ENCODE measurements at places on chromosomes 1 and 21. TPM values are rescaled to one million over a fixed set of nuclear protein-coding genes. Genes with fewer than 3 reads are reported as not detected.

DNA sequence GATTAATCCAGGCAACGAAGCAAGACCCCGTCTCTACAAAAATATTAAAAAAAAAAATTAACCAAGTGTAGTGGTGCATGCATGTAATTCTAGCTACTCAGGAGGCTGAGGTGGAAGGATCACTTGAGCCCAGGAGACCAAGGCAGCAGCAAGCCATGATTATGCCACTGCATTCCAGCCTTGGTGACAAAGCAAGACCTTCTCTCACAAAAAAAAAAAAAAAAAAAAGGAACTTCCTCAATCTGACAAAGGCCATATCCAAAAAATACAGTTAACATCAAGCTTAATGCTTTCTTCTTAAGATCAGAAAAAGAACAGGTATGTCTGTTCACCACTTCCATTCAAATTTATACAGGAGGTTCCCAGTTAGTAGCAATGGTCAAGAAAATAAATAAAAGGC lies 54.4 kb downstream of the EVI5 start:
- no peaks in the 10 kb centered on the region for H3K27me3 ChIP-seq
- no peak overlapping the region for H3K4me3 ChIP-seq
- no peak for DNase-seq

GRCh38 chr21:34887725-34888568 lies 161.2 kb downstream of the RUNX1 start:
- DNase-seq = peak; percentile 91
- peaks cover 20% of the 10 kb centered on the region for H3K27me3 ChIP-seq
- H3K4me1 ChIP-seq = peaks cover 7% of the 10 kb centered on the region

DNA sequence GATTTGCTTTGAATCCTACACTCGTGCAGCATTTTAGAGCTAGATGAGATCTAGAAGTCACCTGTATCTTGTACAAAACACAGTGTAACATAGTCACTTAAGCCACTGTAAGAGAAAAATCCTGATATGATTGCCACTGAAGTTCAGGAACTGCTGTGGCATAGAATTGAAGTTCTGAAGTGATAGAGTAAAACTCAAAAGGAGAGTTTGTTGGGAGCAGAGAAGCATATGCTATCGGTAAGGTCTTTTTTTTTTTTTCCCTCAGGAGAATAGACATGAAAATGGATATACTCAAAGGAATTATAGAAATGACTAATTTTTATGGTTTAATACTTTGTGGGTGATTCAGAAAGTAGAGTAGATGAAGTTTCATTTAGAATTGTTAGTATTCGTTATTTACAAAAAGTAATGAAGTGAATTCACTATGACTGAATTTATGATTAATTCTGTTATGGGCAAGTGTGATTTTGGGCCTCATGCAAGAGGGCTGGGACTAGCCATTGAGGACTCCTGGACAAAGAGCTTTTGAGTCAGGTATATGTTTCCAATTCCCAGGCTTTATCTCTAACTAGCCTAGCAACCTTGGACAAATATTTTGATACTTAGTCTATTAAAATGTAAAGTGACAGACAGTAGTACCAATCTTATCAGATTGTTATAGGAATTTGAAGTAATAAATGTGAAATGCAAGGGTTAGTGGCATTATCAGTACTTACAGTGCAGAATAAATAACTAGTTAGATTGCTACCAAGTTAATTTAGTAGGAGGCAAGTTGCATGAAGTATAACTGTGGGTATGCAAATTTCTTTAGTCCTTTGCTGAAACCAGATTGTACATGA lies 3.1 kb downstream of the KCTD3 start:
- no peaks in the 10 kb centered on the region for H3K36me3 ChIP-seq
- DNase-seq = no peak
- peak overlapping the region; percentile 4 for H3K4me3 ChIP-seq
- no peaks in the 10 kb centered on the region for H3K27me3 ChIP-seq

GRCh38 chr1:1567891-1568291 lies 6.8 kb downstream of the SSU72 start:
- no peak overlapping the region for H3K27ac ChIP-seq
- no peak overlapping the region for H3K4me3 ChIP-seq
- no peaks in the 10 kb centered on the region for H3K4me1 ChIP-seq
- no peak for DNase-seq
- H3K36me3 ChIP-seq = no peaks in the 10 kb centered on the region
- H3K27me3 ChIP-seq = no peaks in the 10 kb centered on the region

DNA sequence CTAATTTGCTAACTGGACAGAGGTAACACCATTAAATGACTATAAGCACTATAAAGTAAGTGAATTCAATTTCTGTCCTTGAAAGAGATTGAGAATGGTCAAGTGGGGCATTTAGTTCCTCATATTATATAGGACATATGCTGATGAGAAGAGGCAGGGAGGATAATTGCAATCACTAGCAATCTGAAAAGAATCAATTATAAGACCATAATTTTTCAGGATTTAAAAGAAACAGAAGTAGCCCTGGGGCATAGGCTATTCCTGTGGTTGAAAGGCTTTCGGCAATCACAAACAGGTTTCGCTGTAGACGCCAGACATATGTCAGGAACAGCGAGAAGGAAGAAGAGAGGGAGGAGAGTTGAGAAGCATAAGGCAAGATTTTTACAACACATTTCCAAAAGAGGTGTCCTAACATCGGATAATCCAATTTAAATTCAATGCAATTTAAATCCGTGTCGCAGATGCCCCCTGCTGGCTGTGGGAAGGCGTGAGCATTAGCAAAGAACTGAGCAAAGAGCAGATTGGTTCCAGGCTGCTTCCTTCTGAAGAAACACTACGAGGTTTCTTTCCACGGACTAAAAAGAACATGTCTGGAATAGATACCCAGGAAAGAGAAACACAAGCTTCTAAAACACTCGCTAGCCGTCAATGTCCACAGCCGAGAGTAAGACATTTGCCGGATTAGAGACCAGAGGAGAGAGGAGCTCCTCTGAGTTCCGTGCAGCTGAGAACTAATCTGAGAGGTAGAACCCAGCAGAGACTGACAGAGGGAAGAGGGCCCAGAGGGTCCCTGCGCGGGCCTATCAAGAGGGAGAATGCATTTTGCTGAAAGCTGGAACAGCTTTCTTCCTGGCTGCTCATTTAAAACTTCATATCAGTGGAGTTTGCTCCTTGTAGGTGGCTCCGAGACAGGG lies 27.9 kb downstream of the RGS5 start:
- H3K27ac ChIP-seq = no peak overlapping the region
- no peaks in the 10 kb centered on the region for H3K36me3 ChIP-seq
- DNase-seq = peak; percentile 82
- H3K4me3 ChIP-seq = no peak overlapping the region
- no peaks in the 10 kb centered on the region for H3K4me1 ChIP-seq

Gene FLG2
- not detected for polyA plus RNA-seq

DNA sequence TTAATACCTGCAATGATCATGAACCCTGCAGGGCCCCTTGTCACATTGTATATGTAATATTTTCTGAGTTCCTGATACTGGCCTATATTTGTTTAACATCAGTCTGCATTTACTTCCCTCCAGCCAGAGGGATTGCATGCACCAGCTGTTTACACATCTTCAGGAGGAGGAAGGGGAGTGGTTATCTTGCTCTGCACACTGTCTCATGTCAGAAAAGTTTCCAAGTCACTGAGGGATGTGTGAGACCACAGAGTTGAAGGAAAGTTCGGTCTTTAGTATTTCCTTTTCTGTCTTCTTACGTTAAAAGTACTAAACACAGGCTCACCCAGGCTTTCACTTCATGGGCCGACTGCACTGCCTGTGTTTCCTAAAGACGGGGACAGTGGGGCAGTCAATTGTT lies 574.1 kb downstream of the LMO4 start:
- peak overlapping the region; percentile 84 for H3K27ac ChIP-seq
- DNase-seq = peak; percentile 78
- no peaks in the 10 kb centered on the region for H3K36me3 ChIP-seq
- H3K4me1 ChIP-seq = peaks cover 42% of the 10 kb centered on the region
- no peak overlapping the region for H3K4me3 ChIP-seq

Gene C4BPA
- 12.4 TPM for polyA plus RNA-seq

Gene C1QC
- 13.4 TPM for polyA plus RNA-seq

DNA sequence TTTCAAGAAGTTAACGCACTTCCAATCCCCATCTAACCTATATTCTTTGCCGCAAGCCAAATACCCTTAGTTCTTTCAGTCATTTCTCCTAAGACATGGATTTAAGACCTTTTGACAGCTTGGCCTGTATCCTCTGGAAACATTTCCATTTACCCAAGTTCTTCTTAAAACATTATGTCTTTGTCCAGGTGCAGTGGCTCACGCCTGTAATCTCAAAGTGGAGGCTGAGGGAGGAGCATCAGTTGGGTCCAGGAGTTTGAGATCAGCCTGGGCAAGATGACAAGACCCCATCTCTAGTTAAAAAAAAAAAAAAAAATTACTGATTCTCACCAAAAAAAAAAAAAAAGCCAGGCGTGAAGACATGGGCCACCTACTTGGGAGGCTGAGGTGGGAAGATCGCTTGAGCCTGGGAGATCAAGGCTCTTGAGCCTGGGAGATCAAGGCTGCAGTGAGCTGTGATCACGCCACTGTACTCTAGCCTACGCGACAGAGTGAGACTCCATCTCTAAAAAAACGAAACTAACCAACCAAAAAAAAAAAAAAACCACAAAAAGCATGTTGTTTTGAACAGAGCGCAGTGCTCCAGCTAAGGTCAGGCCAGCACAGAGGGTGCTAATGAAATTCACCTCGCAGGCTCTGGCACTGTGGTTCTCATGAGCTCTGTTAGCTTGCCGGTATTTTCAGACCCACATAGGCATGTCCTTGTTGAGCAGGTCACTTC lies 36.0 kb downstream of the NUAK2 start:
- H3K36me3 ChIP-seq = no peaks in the 10 kb centered on the region
- H3K27me3 ChIP-seq = no peaks in the 10 kb centered on the region
- DNase-seq = no peak

DNA sequence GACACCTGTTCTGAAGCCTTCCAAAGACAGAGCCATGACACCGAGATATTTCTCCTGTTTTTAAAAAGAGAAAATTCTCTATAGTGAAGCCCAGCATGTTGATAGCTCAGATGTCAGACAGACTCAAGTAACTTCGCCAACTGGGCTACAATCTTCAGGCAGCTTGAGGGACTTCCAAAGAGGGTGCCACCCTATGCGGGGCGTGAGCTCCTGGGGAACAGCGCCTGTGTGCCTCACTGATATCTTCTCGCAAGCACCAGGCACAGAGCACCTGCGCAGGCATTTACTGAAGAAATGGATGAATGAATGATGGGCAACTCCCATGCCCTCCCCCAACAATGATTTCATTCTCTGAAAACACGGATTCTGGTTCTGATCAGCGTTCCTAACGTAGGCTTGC lies 17.6 kb downstream of the RIPK4 start:
- H3K27ac ChIP-seq = no peak overlapping the region
- no peak for DNase-seq
- no peak overlapping the region for H3K4me3 ChIP-seq
- H3K36me3 ChIP-seq = no peaks in the 10 kb centered on the region
- peaks cover 32% of the 10 kb centered on the region for H3K4me1 ChIP-seq
- no peaks in the 10 kb centered on the region for H3K27me3 ChIP-seq

DNA sequence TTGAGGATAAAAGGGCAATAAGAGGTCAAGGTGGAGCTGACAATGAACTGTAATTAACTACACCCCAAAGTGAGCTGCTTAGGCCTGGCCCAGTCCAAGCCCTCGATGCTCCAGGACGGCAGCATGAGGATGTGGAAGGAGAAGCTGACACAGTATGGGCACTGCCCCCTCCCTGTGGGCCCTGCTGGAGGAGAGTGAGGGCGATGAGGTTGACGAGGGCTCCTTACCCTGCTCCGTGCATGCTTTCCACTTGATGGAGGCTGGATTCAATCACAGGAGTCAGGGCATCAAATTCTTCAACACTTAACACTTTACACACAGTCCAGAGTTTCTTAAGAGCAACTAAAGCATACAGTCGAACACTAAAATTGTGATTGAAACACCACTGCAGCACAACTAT lies 32.4 kb downstream of the COA6 start:
- H3K4me3 ChIP-seq = no peak overlapping the region
- DNase-seq = no peak
- no peaks in the 10 kb centered on the region for H3K27me3 ChIP-seq
- no peaks in the 10 kb centered on the region for H3K36me3 ChIP-seq
- H3K4me1 ChIP-seq = no peaks in the 10 kb centered on the region
- H3K27ac ChIP-seq = no peak overlapping the region

Gene TMEM52
- 5.8 TPM for polyA plus RNA-seq

Gene MATN1
- 3.4 TPM for polyA plus RNA-seq

DNA sequence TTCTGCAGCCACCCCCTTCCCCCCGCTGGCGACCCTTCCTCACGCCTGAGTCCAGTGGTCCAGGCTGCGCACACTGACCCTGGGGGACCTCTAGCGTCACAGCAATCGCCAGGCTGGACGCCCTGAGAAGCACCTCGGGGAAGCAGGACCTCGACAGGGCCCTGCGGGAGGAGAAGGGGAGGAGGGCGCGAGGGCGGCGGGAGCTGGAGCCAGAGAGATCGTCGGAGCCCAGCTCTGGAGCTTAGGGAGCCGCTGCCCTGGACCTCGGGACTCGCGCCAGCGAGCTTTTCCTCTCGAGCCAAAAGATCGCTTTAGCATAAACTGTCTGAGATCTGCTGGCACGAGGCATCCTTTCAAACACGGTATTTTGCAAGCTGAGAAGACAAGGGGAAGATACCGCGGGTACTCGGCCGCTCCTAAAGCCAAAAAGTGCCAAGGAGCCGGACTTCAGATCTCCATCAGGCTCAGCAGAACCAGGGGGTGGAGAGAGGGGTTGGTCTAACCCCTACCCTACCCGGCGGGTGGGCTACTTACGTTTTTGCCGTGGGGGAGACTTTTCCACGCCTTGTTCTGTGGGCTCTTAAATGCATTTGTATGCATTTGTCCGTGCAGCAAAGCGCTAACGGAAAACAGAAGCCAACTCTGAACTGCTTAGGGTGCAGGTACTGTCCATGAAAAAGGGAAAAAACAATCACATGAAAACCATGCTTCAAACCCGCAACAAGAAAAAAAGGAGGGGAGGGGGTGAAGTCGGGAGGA lies 586 bp downstream of the COL24A1 start:
- peak overlapping the region; percentile 69 for H3K27ac ChIP-seq
- DNase-seq = peak; percentile 54
- peaks cover 21% of the 10 kb centered on the region for H3K4me1 ChIP-seq

Gene NOS1AP
- polyA plus RNA-seq = 9.3 TPM

Gene OR2AK2
- polyA plus RNA-seq = not detected

Gene LCE2A
- not detected for polyA plus RNA-seq

Gene MYOC
- not detected for polyA plus RNA-seq

DNA sequence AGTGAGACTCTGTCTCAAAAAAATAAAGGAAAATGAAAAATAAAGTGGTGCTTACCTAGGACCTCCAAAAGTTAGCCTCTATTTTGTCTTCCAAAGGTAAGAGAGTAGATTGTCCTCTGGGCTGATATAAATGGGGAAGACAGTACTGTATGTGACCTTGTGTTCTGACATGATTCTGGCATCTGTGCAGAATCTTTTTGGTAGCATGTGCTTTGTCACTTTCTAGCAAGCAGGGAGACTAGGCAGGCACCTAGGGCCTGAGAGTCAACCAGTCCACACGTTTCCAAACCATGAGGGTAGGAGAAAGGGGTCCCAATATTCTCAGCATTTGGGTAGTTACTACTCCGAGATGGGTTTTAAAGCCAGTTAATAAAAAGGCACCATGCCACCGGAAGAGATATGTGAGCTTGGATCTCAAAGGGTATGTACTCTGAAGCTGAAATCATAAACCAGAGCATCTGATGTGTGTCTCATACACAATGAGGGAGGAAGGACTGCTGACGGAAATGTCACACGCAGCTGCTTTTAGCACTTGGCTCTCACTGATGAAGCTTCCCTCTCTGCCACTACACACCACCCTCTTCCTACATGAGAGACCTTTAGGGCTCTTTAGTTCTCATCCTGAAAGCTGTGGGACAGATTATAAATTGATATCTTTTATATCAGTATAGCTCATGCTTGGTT lies 27.0 kb upstream of the SLC16A1 start:
- no peaks in the 10 kb centered on the region for H3K36me3 ChIP-seq
- H3K4me1 ChIP-seq = no peaks in the 10 kb centered on the region
- no peaks in the 10 kb centered on the region for H3K27me3 ChIP-seq
- no peak overlapping the region for H3K27ac ChIP-seq

- no peak overlapping the region for H3K4me3 ChIP-seq
- peak; percentile 64 for DNase-seq
Observed at GRCh38 chr1:25037174-25038074, 107.3 kb upstream of the RUNX3 start.

Data from hepatocyte (in vitro differentiated cells).